ENCODE measurements at places on chromosomes 2 and 18. TPM values are rescaled to one million over a fixed set of nuclear protein-coding genes. Genes with fewer than 3 reads are reported as not detected.

Gene CLEC4F
- not detected for total RNA-seq

- no peak for DNase-seq
Measured at GRCh38 chr2:109372171-109372568, 241.6 kb downstream of the SEPTIN10 start.

Gene CDK5R2
- total RNA-seq, result 6.2 TPM

- DNase-seq, result no peak
Measured at GRCh38 chr2:28558158-28558820, 62.4 kb downstream of the PLB1 start.

GRCh38 chr2:38515155-38516074 lies 87.3 kb downstream of the HNRNPLL start:
- DNase-seq, result peak; percentile 71

All from occipital lobe (tissue), 3 donors.